ENCODE measurements at places on chromosomes 16 and 17.

- no peak for DNase-seq
Observed at GRCh38 chr17:48725288-48726064, 2.5 kb downstream of the PRAC2 start.

DNA sequence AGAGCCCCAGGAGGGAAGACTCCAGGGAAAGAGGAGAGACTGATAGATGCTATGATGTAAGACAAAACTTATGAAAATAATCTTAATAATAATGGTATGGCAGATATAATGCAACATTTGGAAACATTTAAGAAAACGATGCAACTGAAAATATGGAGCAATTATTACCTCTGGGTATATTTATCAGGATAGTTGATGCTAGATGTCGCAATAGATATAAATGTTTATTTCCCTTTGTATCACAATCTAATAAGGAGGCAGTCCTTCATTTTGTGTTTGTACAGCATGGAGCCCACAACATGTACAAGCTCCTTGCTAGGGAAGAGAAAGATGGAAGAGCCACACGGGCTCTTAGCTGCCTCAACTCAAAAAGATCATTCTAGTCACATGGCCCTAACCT is 101.1 kb upstream of the TMEM132E start:
- DNase-seq = no peak

GRCh38 chr17:30924341-30924740 is 2.6 kb downstream of the ADAP2 start:
- no peak for DNase-seq

- peak; percentile 34 for DNase-seq
Observed at GRCh38 chr17:80082403-80083135, 18.8 kb upstream of the GAA start.

GRCh38 chr16:10638101-10638500 is 56.6 kb downstream of the TEKT5 start:
- DNase-seq = no peak
